Stimulated activated CD4-positive, alpha-beta T cell treated with anti-CD3 and anti-CD28 coated beads, Interleukin-1b, Interleukin-23, amount 100 ng/mL, for 1 hour (primary cell): ENCODE measurements at places on chromosomes 5 and 9.

- DNase-seq = no peak
Observed at GRCh38 chr5:38321978-38322377, 63.6 kb downstream of the EGFLAM start.

GRCh38 chr9:119453490-119453911, 84.3 kb upstream of the BRINP1 start:
- DNase-seq = no peak

GRCh38 chr5:163670036-163670435, 164.6 kb downstream of the MAT2B start:
- DNase-seq = no peak

GRCh38 chr9:81737871-81738507, 48.6 kb upstream of the TLE1 start:
- DNase-seq = no peak

DNA sequence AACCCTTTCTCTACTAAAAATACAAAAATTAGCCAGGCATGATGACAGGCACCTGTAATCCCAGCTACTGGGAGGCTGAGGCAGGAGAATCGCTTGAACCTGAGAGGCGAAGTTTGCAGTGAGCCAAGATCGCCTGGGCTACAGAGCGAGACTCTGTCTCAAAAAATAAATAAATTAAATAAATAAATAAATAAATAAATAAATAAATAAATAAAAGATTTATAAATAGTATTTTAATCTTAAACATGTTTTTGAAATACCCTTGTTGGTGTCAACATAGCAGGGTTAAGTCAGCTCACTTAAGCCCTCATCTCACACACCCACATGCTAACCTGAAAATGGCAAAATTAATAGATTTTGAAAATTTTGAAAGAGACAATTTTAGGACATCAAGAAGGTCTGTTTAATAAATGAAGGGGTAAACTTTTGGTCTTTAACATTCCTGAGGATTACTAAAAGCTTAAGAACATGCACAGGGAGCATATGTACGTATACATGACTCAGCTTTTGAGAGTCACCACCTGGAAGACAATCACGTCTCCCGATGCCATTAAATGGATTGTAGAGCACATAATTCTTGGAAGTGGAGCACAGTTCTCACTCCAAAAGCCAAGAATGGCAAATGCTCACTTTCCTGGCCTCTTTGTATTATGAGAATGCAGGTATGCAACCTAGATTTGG, 202.5 kb downstream of the GDNF start:
- DNase-seq = no peak

GRCh38 chr9:137411260-137411644, 11.7 kb downstream of the EXD3 start:
- DNase-seq = no peak
